ENCODE measurements at places on chromosomes 2 and 18.

DNA sequence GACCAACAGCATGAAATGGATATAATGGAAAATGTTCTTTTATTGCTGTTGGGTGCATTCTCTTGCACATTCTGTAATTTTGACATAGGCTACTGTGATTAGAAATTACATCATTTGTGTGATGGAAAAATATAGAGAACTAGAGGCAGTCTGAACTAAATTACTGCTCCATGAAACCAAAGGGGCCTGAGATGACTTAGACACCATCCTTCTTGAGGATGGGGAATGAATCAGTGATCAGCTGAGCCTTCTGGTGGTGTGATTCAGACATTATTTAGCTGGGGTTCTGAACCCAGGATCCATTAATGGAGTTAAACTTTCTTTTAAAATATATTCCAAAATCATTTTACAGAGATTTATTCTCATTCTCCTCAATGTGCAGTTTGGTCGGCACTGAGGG is 135.8 kb downstream of the LDLRAD4 start:
- no peak for DNase-seq

DNA sequence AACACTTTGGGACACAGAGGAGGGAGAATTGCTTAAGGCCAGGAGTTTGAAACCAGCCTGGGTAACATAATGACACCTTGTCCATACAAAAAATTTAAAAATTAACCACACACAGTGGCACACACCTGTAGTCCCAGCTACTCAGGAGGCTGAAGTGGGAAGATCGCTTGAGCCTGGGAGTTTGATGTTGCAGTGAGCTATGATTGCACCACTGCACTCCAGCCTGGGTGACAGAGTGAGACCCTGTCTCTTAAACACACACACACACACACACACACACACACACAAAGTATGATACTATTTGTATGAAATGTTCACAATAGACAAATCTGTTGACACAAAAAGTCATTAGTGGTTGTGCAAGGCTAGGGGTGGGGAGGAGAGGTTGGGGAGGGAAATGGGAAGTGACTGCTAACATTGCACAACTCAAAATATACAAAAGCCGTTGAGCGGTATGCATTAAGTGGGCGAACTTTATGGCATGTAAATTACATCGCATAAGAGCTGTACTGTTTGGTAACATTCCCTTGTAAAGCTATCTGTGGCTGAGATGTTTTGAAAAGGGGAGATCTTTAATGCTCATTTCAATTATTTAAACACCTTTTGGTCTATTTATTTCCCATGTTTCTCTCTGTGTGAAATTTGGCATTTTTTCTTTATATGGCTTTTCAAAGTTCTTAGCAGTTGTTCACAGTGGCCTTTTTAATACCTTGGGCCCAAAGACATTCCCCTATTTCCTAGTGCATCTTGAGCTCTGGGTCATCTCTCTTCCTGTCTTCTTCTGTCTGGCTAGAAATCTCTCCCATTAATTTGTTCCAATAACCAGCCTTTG is 58.9 kb upstream of the ZNF516 start:
- DNase-seq: peak; percentile 12

DNA sequence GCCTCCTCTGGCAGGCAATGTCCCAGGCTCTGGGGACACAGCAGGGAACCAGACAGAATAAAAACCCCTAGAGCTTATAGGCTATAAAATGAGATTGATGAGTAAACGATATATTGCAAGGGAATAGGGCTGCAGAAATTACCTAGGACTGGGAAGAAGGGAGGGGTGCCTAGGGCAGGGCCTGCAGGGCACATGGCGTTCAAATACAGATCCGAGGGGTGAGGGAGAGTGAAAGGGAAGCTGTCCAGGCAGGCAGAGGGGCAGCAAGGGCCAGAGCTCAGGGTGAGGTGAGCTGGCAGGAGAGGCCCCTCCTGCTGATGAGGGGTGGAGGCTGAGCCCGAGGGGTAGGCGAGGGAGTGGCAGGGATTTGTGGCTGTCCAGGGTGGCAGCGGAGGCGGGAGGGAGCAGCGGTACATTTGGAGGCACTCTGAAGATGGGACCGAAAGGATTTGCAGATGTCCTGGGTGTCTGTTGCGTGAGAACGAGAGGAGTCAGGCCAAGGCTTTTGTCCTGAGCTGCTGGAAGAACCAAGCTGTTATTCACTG is 33.7 kb downstream of the KCNIP3 start:
- no peak for DNase-seq

DNA sequence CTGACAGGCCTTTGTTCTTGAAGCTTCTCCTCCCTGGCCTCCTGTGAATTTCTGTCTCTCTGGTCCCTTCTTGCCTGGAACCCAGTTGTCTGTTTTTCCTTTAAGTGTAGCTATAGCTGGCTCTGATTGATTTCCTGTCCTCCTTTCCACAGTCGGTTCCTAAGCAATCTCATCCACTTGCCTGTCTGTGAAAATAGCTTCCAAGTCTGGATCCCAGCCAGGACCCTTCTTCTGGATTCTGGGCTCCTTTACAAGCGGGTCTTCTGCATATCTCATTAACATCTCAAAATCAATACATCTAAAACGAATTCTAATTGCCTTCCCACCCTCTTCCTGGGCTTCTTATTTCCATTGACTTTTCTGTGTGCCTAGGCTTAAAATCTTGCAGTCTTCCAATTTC is 124.9 kb downstream of the DAW1 start:
- no peak for DNase-seq

GRCh38 chr2:190435031-190435670 is 27.0 kb downstream of the MFSD6 start:
- peak; percentile 79 for DNase-seq

Measured in HAP-1 (cell line).